HepG2 (cell line): ENCODE measurements at places on chromosomes 5 and 9.

GRCh38 chr5:640461-641330, 28.6 kb downstream of the CEP72 start:
- no peak for DNase-seq

GRCh38 chr5:109876941-109877669, 187.4 kb downstream of the MAN2A1 start:
- DNase-seq: no peak

- DNase-seq: no peak
Measured at GRCh38 chr9:126569036-126569435, 44.7 kb upstream of the LMX1B start.

DNA sequence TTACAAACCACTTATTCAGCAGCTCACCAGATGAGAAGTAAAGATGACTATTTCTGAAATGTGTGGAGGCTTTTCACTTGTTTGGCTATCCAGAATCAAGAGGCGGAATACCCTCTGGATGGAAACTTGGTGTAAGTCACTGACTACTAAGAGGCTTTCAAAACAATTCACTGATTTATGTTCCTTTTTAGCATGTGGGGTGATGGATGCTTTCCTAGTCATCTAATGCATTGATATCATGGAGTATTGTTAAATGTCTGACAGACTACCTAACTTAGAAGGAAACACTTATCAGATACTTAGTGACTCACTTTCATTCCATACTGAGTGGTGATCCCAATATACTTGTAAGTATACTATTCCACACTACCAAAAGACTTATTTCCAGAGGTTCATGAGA, 141.4 kb downstream of the PLK2 start:
- no peak for DNase-seq

DNA sequence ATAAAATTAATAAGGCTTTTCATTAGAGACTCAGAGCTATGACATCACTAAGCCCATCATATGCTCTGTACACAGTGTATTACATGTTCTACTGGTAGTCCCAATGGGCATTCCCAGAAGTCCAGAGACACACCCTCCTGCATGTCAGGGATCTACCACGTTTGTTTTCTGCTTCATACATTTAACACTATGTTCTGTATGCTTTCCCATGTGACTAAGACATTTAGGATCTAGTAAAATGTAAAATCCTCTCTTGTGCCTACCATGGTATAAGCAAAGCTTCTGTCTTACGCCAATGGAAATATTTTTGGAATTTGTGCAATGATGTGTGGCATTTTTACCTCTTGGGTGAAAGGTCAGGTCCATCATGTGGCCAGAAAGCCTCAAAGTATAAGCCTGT, 192.4 kb downstream of the ADAMTSL1 start:
- DNase-seq: no peak

DNA sequence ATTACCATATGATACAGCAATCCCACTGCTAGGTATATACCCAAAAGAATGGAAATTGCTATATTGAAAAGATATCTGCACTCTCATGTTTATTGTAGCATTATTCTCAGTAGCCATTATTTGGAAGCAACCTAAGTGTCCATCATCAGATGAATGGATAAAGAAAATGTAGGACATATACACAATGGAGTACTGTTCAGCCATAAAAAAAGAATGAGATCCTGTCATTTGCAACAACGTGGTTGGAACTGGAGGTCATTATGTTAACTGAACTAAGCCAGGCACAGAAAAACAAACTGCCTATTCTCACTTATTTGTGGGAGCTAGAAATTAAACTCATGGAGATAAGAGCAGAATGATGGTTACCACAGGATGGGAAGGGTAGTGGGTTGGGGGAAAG, 63.1 kb upstream of the TTC23L start:
- no peak for DNase-seq

GRCh38 chr5:139820130-139820529, 24.5 kb downstream of the PSD2 start:
- no peak for DNase-seq

- no peak for DNase-seq
Measured at GRCh38 chr5:145996135-145996534, 59.8 kb downstream of the SH3RF2 start.

DNA sequence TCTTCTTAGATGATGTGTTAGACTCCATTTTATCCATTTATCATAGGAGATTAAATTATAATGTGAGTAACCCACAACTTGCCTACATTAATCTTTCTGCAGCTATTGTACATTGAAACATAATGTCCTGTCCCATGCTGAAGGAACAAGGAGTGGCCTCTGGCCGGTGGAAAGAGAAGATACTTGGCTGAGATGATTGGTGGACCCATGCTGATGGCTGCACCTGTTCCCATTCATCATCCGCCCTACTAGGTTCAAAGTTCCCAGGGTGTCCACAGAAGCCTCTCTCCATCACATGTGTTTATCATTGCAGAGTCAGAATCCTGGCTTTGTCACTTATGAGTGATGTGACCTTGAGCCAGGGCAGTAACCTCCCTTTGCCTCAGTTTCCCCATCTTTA, 24.7 kb downstream of the FBXL7 start:
- DNase-seq: no peak
